ENCODE measurements at places on chromosomes 3 and 15.

DNA sequence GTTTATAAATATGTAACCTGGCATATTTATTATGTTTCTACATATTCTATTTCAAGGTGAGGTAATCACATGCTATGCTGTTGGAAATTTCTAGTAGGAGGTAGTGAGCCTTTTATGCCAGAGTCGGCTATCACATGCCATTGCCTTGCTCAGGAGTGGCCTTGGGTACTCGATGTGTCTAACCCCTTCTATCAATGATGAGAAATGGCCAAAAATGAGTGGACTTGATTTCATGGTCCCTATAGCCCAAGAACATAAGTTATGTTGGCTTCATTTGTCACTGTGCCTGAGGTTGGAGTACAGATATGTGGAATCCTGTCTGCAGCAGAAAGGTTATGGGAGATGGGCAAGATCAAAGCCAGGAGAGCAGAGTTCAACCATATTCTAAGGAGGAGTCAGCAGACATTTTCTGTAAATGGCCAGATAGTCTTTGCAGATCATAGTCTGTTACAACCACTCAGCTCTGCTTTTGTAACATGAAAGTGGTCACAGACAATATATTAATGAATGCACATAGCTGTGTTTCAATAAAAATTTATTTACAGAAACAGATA lies 554.4 kb downstream of the PDCD6IP start:
- DNase-seq: no peak

DNA sequence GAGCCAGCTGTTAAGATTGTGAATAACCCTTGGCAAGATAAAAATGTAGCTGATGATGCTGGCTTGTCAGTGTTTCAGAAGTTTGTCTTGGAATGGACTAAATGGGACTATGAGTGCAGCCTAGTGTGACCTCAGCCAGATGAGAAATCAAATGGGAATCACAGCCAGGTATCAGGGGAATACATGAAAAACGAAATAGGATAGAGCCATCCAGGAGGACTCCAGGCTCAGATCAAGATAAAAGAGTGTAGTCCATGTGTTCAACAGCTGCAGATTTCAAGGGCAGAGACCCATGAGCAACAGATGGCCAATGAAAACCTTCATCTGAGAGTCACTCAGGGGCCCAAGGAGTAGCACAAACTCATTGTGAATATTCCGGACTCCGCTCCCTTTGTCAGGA lies 1080.9 kb upstream of the CADM2 start:
- no peak for DNase-seq

DNA sequence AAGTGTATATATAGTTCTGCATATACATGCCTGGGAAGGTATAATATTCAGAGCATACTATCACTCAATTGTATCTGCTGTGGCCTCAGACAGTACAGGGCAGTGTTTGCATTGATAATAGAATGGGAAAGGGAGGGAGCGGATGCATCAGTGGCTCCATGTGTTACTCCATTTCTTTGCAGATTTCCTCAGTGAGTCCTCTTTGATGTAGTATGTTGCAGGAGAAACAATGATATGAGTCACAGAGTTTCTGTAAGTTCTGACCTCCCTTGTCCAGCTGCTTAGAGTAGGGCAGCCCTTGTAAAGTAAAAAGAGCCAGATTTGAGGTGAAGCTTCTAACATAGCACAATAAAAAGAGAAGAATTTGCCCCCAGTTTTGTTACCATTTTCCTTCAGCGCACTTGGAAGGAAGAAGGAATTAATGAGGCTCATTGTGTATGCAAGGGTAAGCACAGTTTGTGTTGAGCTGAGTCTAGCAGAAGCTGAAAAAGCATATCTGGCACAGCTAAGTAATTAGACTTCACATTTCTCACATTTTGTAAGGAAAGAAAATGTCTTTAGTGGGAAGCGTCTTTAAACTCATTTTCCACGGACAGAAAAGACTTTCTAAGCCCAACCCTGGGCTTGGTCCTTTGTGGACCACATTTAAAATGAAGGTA lies 555.8 kb upstream of the IL12A start:
- DNase-seq: peak; percentile 50

GRCh38 chr3:87835236-87835635 lies 223.6 kb downstream of the CGGBP1 start:
- no peak for DNase-seq

DNA sequence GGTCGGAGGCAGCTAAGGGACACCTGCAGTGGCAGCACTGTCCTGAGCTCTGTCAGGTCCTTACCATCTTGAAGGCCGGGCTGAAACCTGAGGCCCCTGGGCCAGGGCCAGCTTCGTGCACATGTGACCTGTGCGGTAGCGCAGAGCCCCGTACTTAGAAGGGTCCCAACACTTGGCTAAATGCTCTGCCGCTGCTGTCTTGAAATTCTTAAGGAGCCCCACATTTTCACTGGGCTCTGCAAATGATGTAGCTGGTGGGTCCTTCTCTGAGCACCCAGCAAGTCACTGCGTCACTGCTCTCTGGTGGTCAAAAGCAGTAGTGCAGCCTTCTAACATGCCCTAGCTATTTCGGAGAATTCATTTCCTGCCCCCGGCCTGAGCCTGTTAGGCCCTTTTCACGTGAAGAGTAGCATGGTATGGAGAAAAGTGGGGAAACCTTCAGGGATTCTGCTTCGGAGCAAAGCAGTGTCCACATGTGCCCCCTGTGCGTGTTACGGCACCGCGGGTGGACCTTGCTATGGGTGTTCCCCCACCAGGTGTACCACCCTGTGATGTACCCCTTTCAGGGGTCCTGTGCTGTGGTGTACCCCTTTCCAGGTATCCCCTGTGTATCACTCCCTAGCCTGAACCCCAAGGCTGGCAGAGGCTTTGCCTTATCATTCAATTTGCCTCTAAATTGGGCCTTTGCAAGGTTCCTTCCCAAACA lies 79.7 kb downstream of the TMEM266 start:
- peak; percentile 68 for DNase-seq

GRCh38 chr15:96296264-96296663 lies 34.2 kb upstream of the NR2F2 start:
- peak; percentile 87 for DNase-seq

DNA sequence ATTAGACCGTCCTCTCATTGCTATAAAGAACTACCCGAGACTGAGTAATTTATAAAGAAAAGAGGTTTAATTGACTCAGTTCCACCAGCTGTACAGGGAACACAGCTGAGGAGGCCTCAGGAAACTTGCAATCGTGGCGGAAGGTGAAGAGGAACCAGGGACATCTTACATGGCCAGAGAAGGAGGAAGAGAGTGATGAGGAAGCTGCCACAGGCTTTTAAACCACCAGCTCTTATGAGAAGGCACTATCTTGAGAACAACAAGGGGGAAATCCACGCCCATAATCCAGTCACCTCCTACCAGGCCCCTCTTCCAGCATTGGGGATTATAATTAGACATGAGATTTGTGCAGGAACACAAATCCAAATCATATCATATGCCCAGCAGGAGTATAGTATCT lies 138.5 kb downstream of the ALCAM start:
- no peak for DNase-seq

DNA sequence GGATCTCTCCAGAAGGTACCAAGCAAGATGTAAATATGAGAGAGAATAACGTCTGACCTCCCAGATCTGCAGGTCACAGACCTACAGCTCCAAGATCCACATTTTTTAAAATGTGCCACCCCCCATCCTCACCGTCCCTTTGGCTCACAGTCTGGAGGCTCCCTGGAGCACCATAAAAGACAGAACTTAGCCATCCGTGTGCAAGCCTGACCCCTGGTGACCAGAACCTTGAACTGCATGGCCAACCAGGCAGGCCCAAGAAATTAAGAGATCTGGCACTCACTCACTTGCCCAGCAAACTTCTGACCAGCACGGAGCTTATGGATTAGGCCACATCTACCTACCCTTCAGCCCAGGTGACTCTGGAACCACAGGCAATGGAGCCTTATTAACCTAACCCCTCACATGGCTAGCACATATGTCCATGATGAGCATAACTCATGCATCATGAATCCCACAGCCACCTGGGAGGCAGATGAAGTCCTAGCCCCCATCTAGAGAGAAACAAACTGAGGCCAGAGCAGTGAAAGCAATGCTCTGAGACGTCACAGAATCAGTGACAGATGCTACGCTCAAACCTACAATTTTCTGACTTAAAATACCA lies 275.3 kb downstream of the UACA start:
- DNase-seq: peak; percentile 62

GRCh38 chr3:193194371-193194770 lies 46.7 kb upstream of the PLAAT1 start:
- DNase-seq: no peak

DNA sequence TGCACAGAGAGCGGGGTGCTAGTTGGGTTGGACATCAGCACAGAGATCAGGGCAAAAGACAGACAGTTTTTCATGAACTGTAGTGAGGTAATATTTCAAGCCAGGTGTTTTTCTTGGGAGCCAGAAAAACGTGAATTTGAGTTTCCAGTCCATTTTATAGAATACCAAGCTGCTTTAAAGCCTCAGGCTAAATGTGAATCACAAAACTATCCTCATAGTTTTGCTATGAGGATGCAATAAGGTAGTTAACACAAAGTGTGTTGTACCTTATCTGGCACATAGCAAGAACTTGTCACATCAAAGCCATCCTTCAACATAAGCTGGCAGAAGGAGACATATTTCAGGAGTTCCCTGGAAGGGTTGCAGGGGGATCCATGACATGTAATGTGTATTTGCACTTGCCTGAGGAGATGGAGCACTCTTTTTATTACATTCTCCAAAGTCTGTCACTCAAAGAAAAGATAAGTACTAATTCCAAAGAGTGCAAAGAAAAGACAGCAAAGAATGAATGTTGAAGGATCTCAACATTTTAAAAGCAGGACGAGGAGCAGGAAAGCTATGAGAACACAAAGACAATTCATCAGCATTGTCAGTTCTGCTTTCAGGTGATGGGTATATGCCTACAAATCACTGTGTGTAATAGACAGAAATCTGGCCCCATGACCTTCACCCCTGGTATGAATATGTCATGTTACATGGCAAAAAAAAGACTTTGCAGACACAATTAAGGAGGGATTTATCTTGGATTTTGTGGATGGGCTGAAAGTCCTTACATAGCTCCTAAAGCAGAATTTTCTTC lies 1046.4 kb downstream of the NTRK3 start:
- no peak for DNase-seq

- peak; percentile 19 for DNase-seq
Observed at GRCh38 chr3:188082450-188082849, 71.5 kb upstream of the LPP start.

DNA sequence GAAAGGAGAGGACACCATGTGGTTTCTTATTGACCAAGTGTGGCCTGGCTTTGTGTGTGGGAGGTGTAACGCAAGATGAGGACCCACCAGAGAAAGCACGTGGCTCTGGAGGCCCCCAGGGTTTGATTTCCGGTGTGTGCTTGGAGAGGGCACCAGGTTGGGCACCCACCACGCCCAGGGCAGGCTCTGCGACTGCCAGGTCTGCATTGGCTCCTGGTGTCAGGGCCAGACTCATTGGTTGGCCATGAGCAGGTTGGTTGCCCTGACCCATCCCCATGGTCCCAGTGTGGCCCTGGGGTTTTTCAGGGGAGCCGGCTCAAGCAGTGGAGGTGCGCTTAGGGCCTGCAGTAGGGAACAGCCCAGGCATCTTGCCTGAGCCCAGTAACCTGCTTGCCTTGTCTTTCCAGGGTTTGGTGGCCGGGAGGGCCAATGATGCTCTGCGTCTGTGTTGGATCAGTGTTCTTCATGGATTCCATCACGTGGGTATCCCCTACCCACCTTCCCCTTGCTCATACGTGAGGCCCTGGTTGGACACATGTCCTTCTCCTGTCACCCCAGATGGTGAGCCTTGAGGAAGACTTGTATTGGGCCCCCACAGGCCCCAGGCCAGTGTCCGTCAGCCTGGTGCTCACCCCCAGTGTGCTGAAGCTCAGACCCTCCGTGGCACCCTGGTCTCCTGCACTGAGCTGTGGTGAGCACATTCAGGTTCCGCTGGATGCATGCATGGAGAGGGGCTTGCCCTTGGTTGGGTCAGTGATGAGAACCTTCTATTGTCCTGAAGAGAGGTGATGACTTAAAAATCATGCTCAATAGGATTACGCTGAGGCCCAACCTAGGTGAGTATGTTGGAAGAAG lies 193.9 kb downstream of the UBE3A start:
- DNase-seq: no peak

DNA sequence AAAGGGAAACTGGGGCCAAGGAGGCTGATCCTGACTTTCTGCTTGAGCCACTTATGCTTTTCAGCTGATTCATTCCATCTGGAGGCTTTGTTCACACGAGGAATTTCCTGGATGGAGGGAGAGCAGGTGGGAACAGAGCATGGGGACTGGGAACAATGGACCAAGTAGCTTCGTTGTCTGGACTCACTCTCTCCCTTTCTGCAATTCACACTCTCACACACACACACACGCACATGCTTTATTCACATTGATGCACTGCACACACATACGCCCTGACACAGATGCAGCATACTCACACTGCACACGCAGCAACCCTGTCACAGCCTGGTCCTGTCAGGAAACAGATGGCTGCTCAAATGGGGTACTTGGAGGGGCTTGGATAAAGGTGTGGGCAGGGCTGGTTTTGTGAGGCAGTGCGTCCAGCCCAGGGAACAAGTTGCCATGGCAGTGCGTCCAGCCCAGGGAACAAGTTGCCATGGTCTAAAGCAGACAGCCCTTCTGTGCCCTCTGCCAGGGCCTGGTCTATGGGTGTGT lies 19.8 kb upstream of the CHCHD6 start:
- no peak for DNase-seq

GRCh38 chr3:161212906-161213305 lies 8.2 kb upstream of the NMD3 start:
- DNase-seq: no peak

- DNase-seq: peak; percentile 71
Observed at GRCh38 chr15:41698779-41699178, 38.6 kb downstream of the MGA start.

- no peak for DNase-seq
Observed at GRCh38 chr15:69601711-69602504, 149.3 kb downstream of the RPLP1 start.

- DNase-seq: no peak
Observed at GRCh38 chr15:66863390-66864085, 161.5 kb downstream of the SMAD6 start.

Data from HT1080 (cell line).